Stimulated activated CD4-positive, alpha-beta T cell treated with anti-CD3 and anti-CD28 coated beads, Interleukin-1b, Interleukin-23, amount 100 ng/mL, for 4 hours (primary cell): ENCODE measurements at places on chromosomes 4 and X.

GRCh38 chr4:38106311-38106710, 146.1 kb downstream of the PTTG2 start:
- no peak for DNase-seq

DNA sequence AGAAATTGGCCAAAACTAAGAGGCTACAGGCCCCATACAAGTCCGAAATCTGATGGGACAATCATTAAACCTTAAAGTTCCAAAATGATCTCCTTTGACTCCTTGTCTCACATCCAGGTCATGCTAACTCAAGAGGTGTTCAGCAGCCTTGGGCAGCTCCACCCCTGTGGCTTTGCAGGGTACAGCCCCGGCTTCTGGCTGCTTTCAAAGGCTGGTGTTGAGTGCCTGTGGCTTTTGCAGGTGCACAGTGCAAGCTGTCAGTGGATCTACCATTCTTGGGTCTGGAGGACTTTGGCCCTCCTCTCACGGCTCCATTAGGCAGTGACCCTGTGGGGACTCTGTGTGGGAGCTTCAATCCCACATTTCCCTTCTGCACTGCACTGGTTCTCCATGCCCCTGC, 329.1 kb upstream of the MAD2L1 start:
- no peak for DNase-seq

DNA sequence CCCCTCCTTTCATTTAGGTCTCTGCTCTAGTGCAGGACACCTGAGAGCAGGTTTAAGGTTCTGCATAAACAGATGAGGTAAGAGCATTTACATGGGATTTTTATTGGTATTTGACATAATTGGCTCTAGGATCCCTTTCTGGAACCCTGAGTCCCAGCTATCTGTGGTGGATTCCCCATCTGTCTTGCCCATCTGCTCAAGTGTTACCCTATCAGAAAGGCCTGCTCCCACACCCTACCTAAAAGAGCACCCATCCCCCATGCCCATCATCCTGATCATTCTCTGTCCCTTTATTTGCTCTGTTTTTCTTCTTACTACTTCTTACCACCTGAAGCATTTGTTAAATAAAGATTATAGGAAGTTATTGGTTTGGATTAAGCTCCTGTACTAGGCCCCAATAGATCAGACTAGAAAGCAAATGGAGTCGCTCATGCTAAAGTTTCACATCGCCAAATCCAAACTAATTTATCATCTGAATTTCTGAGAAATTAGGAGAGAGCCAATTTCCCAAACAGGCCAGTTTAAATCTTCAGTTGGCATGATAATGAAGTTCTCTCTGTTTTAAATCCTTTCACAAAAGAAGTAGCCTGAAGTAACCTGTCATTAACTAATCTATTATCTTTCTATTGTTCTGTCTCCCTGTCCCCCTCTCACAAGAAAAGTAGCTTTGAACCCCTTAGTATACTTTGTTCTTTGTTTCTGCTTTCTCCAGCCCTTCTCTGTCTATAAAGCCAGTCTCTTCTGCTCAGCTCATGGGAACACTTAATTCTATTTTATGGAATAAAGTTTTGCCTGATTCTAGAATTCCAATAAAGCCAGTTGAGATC, 178.6 kb downstream of the ZNF674 start:
- no peak for DNase-seq

DNA sequence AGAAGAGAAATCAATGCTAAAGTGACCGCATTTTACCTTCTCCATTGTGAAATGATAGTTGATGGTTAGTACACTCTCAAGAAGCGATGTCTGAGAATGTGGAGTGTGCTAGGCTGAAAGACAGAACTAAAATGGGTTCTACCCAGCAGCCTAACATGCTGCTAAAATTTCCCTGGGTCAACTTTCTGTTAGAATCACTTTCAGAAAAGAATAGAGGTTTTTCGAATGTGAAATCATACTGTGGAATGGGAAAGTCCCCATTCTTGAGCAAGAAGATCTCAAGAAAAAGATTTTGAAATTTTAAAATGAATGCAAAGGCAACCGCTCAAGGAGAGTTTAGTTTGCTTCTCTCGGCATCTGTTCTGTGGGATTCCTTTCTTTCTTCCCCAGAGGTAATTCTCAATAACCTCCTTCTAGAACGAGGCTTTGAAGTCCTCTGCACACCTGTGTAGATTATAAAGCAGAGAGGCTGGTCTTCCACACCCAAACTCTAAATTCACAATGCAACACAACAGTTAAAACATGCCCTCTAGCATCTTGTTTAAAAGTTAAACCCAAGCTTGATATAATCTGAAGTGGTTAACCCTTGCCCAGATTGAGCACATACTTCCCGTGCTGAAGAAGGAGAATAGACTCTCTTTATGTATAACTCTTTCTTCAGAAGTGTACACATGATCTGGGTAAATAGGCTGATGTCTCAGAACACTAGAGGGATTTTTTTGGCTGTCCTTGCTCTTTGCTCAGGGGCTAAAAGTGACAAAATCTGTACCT, 208.7 kb upstream of the KLF3 start:
- no peak for DNase-seq

DNA sequence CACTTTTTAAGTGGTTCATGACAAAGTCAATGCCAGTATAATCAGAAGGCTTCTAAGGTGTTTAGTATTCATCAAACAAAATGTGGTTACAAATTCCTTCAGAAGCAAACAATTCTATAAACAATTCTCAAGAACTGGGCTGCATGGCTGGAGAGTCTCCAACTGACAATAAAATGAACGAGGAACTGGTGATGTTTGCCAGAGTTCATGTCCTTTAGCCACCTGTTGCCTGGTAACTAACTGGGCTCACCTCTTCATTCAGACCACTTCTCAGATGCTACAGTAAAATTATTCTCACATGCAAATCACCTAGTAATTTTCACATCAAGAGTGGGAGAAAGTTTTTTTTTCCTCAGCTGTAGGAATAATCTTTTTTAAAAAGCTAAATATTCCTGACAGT, 53.3 kb downstream of the CAMK2D start:
- DNase-seq: no peak

GRCh38 chr4:74394476-74395136, 29.7 kb downstream of the EREG start:
- DNase-seq: no peak

DNA sequence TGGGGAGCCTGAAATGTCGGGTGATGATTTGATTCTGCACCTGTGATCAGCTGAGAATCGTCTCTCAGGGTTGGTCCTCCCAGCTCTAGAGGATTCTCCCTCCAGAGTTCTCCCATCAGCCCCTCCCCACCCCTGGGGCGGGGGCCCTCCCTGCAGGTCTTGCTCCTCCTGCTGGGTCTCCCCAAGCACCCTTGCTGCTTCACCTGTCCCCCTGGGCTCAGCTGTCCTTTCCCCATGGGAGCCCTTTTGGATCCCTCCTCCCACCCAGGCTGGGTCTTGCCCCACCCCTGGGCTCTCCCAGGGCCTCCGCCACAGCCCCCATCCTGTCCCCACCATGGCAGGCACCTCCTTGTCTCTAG, 22.2 kb downstream of the PSAPL1 start:
- no peak for DNase-seq

- DNase-seq: no peak
Observed at GRCh38 chrX:126552313-126553022, at the start of gene DCAF12L1. Gene DCAF12L1 (minus strand): TSS chrX:126552814. CDS start chrX:126552608, 206 bp downstream.

DNA sequence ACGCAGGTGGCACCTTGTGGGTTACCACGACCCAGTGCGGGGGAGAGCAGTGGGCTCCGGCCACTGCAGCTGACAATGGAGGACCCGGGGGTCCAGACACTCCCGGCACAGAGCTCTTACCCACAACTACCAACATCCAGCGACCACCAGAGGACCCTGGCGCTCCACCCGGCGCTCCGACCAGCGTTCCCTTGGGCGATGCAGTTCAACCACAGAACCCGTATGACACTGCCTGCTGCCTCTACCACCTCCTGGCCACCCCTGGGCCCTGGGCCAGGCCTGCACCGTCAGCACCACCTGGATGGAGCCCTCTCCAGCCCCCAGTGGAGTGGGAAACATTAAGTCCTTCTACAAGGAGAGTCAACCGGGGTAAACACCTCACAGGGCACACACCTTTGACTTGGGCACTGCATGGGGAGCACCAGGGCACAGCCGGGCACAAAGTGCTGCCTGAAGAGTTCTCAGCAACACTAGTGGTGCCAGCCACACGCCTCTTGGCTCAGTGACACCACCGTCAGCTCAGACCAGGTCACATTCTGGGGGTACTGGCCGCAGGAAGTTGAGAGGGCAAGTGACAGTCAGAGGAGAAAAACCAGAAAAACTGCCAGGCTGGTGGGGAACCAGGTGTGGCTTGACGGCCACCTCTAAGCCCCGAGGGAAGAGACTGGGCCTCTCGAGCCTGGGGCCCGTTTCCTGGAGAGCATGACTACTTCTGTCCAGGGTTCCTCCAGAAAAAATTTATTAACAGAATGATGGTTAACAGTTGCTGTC, 2.6 kb downstream of the CTBP1 start:
- DNase-seq: no peak

DNA sequence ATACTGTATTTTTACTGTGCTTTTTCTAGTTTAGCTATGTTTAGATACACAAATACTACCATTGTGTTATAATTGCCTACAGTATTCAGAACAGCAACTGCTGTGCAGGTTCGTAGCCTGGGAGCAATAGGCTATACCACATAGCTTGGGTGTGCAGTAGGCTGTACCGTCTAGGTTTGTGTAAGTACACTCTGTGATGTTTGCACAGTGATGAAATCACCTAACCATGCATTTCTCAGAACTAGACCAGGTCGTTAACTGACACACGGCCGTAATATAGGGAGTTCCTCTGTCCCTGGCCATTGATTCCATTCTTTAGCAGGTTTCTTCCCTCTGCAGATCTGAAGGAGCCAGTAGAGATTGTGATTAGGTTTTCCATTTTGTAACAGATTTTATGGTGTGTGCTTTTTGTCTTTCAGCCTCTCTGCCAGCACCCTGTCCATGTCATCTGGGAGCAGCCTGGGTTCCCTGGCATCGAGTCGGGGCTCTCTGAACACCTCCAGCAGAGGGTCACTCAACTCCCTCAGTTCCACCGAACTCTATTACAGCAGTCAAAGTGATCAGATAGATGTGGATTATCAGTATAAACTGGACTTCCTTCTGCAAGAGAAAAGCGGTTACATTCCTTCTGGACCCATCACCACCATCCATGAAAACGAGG, 59.5 kb downstream of the CLDN22 start:
- no peak for DNase-seq

DNA sequence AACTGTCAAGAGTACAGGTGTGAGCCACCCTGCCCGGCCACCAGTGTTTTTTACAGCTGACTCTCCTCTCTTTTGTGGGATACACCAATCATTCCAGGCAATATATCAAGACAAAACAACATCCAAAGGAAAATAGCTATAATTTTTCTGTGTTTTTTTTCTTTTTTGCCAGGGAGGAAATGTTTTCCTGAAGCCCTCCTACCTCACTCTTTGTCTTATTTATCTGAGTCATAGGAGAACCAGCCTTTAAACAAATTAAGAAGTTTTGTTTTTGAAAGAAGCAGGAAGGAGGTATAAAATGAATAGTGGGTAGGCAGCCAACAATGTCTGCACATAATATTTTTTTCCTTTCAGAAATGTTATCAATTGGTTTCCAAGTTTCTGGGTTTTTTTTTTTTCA, 493.9 kb downstream of the CCSER1 start:
- DNase-seq: no peak

GRCh38 chr4:183100827-183101226, 1.8 kb downstream of the WWC2 start:
- DNase-seq: no peak

DNA sequence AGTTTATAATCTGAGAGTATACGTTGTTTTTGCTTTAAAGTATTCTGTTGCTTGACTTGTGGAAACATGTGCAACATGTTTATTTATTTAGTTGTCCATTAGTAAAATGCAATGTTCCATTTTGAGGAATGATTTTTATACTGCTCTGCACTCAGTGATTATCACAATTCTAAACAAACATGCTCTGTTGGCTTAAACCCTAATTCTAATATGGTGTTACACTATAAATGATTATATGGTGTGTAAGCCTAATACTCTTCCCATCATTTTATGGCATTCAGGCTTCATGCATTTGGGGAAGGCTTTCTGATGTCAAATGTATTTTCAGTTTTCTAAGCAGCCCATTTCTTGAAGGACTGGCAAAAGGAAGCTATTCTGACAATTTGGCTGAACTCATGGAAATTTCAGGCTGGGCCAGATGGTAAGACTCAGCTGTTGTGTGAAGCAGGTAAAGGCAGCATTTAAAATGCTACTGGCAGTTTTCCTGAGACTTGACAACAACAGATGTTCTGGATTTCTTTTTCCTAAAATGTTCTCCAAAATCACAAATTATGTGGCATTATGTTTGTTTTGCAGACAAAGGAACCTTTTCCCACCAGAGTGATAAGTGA, 336.7 kb upstream of the GNPDA2 start:
- DNase-seq: no peak
